DND-41 (cell line): ENCODE measurements at places on chromosomes 6 and 20.

DNA sequence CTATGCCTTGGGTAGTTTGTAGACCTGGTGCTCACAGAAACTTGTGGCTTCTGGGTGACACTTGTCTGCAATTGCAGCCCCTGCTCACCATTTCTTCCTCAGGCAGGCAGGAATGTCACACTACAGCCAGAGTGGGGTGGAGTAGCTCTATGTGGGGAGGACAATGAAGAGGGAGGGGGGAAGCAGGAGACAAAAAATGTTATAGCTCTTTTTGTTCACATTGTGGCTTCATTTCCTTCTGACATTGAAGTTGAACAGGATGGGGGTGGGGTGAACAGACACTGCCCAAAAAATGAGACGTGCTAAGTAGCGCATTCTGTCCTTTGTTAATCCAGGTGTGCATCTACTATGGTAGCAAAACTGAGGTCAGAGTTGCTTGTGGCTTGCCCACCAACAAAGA lies at the start of gene THEMIS:
THEMIS (minus strand) TSS at position 124 of the 400 bp plus-strand sequence. CDS start 126 bp downstream, outside the sequence.
- DNase-seq: peak; percentile 73

DNA sequence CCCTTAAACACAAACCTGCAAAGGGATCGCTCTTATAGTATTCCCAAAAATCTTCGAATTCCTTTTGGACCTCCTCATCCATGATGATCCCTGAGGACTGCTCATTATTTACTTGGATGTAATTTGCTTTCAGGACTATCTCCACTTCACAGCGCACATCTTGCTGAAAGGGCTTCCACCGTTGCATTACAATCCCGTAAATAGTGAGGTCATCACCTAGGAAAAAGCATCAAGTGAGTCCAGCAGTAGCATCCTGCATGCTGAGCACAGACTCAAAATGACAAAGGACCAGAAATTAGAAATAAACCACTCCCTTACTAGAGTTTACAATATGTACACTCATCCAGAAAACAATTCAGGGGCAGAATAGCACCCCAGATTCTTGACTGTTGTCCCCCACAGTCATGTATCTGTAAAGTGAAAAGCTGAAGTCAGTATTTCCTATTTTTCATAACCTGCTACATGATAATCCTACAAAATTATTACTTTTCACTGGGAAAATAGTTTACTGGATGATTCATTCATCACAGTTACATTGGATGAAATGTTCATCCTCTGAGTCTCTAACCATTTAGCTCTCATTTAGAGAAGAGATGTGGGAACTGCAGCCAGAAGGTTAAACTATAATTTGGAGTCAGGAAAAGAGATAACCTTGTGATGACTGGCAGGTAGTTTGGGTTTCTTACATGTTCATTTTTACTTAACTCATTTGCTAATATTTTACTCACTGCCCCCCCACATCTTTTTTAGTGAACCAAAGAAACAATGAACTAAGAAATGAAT lies 17.2 kb downstream of the MCM9 start:
- no peak for DNase-seq

GRCh38 chr20:3646651-3647050 lies 16.5 kb downstream of the GFRA4 start:
- no peak for DNase-seq

- DNase-seq: no peak
Observed at GRCh38 chr6:150722614-150723344, 123.1 kb downstream of the PLEKHG1 start.

- peak; percentile 63 for DNase-seq
Observed at GRCh38 chr20:63978319-63979228, 868 bp downstream of the SAMD10 start.

DNA sequence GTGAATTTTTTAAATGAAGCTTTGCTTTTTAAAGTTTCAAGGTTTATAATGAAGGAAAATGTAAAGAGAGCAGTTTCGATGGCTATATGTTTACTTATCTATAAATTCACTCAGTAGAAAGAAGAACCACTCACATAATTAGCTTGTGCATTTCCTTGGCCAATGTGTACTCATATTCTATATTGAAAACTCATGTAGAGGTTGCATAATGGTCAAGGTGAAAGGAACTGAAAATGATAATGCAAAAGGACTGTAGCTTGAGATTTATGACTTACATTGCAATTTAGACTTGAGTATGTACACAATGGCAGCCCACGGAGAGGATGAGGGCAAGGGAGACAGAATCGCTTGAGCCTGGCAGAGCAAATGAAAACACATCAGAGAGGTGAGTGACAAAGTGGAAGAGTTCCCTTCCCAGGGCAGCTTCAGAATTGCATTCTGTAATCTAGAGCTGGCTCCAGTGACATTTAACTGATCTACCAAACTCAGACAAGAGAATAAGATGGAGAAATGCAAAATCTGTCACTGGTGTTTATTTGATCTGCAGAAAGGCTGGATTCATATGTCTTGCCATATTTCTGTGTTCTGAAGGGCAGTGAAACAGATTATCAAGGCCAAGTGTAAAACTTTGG lies 191.8 kb downstream of the TMEM200A start:
- no peak for DNase-seq

DNA sequence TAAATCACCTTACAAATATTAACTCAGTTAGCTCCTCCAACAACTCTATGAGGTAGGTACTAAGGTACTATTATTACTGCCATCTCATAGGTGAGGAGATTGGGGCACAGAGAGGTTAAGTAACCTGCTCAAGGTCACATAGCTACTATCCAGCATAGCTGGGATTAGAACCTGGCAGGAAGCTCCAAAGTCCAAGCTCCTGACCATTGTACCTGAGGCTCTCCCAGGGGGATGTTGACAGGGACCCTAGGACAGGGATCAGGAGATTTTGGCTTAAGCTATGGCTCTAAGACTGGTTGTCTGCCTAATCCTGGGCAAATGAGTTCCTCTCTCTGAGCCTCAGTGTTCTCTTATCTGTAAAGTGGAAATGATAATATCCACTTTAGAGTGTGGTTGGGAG lies 59.3 kb downstream of the HNF4A start:
- DNase-seq: no peak
